BJ (cell line): ENCODE measurements at places on chromosomes 4 and X.

DNA sequence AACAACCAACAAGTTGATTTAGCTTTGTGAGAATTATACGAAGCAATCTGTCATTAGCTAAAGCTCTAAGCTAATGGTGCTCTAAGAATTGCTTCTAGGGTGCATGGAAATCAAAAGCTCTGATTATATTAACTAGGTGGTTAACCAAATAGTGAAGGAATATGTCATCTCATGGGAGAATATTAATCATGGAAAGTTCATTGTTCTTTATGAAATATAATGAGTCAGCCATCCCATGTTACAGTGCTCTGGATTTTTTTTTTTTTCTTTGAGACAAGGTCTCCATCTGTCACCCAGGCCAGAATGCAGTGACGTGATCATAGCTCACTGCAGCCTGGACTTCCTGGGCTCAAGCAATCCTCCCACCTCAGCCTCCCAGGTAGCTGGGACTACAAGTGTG is 10.5 kb downstream of the DCAF8L2 start:
- DNase-seq: no peak

DNA sequence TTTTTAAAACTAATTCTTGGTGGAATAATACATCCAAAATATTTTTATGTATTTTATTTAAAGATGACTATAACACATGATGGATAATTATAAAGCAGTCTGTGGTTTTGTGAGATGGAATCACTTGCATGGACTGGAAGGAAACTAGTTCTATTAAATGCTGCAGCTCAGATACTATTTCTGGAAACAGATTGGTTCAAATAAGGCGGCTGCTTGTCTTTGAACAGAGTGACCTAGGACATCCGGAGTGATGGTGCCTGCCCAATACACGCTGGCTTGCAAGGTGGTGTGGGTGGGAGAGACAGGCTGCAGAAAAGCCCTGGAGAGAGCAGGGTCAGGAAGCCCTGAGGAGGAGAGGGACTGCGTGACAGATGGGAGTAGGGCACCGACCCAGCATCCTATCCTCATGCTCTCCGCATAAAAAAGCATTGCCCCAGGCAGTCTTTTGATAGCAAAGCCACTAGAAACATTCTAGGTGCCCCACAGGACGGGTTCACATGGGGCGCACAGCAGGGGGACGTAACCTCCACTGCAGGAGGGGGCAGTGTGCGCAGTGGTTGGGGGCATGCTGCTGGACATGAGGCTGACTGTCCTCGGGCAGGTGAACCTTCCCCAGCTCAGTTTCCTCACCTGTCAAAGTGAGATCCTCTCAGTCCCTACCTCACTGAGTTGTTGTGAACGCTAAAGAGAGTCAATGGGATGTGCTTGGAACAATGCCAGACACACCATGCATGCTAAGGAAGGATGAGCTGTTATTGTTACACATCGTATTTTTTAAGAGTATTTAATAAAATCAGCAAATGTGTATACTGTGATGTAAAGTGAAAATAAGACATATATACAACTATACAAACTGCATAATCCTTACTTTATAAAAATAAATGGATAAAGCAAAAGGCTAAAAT is 71.3 kb downstream of the EVC2 start:
- peak; percentile 4 for DNase-seq

DNA sequence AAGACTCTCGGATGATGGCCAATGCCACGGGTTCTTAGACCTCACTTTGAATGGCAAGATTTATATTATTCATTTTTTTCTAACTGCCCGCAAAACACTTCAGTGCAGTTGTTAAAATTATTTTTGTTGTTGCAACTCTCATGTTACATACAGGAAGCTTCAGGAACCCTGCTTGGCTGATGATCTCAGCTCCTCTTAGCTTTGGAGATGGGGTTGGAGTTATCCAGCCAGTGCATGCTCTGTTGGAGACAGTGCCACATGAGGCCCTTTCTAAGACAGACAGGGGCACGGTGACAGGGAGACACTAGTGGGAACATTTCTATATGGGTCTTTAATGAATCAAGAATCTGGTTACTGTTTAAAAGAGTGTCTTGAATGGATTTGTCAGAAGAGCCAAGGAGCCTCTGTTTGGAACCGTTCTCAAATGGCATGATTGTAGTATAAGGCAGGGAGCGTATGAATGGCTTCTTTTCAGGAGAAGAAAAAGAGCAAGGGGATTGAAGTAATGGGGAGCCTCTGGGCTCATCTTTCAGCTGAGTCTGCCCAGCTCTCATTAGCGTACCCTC is 61.9 kb upstream of the ENPP6 start:
- DNase-seq: no peak

DNA sequence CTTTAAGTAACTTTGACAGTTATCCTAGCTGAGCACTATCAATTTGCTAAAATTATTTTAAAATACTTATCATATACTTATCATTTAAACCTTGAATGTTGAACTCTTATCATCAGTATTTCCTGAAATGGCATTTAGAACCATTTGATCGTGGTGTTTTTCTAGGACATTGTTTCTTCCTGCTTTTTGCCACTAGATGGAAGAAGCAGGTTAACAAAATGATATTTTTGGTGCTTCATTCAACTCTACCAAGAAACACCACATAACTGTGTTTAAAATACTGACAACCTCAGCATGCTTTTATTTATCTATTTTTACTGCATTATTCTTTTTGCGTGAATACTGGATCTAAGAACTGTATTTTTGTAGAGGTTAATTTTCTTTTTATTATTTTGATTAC is 44.6 kb downstream of the C4orf33 start:
- DNase-seq: no peak

- no peak for DNase-seq
Observed at GRCh38 chrX:1442016-1442665, 10.6 kb downstream of the ASMTL start.

DNA sequence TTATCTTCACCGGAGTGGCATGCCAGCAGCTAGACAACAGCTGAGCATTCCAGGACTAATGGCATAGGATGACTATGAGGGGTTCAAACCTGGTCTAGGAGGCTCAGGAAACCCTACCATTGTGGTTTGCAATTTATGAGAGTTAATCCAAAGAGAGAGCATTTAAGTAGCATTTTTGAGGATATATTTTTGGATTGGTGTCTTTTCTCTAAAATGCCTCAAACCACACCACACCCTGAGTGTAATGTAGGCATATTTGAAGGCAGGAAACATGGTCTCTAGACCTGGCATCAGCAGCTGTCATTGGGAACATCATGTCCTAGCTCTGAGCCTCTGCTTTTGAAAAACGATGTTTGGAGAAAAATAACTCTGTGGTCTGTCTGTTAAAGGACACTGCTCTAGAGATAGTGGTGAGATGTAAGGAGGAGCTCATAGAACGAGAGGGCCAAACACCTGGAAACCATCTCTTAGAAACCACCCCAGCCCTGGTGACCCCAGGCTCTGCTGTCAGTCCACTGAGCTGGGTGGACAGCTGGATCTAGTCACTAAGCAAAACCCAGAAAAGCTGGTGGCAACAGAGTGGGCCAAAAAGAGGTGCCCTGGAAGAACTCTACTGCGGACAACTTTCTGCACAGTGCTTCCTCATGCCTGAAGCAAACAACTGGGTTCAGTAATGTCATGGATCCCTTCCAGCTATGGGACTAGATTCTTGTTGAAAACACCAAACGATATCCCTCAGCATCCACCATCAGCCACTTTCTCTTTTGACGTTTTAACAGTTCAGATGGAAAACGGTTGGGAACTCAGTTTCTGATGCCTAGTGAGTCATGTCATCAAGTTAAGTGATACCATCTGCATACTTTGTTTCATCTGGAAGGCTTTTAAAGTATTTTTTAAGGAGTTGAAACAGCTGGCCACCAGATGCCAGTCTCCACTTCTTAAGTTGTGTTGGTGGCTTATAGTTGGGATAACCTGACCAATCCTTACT is 100.2 kb upstream of the C1QTNF7 start:
- DNase-seq: peak; percentile 95

- no peak for DNase-seq
Observed at GRCh38 chr4:42281324-42282020, 115.8 kb upstream of the SHISA3 start.

GRCh38 chrX:16427668-16428067 is 222.3 kb upstream of the S100G start:
- no peak for DNase-seq

GRCh38 chr4:168183717-168184571 is 91.6 kb downstream of the ANXA10 start:
- no peak for DNase-seq

- no peak for DNase-seq
Observed at GRCh38 chr4:74968456-74969164, 35.7 kb downstream of the PARM1 start.

GRCh38 chr4:25672756-25673155 is 17.1 kb downstream of the SLC34A2 start:
- DNase-seq: no peak

DNA sequence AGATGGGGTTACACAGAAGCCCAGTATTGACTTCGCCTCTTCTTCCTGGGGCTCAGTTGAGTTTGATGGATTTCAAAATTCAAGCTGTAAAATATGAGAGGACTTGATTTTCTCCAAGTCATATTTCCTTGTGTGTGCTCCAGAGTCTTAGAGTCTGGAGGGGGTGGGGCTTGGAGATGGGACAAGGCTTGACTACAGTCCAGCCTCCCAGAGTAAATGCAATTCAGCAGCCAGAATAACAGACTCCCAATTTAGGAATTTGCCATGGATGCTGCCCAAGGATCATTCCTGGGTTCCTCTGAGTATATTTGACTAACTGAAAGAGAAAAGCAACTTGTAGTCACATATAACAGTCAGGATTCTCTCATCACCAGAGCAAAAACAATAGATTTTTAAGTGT is 53.7 kb upstream of the RBPJ start:
- DNase-seq: peak; percentile 26

DNA sequence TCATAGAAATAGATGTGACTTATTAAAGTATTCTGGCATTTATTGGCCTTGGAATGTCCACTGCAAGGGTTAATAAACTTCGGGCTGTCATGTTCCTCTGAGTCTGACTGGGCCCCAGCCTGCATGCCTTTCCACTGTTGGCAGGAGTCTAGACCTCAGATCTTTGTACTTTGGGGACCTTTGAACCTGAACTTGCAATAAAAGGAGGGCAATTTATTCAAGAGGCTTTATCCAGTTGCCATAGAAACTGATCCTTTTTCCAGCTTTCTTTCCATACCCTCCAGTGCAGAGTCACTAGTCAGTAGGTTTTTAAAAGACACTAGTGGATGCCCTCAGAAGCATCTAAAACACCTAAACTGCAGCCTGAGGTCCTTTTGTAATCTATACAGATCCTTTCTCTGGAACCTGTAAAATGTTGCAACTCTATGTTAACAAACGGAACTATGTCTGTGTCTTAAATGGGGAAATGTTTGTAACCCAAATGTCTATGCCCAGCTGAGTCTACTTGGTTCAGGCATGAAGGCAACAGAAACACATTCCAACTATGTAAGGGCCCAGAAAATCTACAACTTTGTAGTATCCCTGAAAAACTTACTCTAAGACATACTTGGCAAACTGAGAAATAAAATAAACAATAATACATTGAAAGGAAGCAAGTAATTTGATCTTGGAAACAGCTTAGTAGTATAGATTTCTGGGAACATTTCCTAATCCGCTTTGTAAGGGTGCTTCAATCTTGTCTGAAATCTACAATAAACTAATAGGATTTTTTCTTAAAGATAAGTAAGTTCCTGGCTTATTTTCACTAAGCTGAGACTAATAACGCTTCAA is 41.5 kb downstream of the SOWAHB start:
- DNase-seq: peak; percentile 41

- no peak for DNase-seq
Observed at GRCh38 chr4:1293991-1294390, 4.3 kb downstream of the MAEA start.

GRCh38 chr4:182513587-182514291 is 270.5 kb downstream of the TENM3 start:
- DNase-seq: no peak

DNA sequence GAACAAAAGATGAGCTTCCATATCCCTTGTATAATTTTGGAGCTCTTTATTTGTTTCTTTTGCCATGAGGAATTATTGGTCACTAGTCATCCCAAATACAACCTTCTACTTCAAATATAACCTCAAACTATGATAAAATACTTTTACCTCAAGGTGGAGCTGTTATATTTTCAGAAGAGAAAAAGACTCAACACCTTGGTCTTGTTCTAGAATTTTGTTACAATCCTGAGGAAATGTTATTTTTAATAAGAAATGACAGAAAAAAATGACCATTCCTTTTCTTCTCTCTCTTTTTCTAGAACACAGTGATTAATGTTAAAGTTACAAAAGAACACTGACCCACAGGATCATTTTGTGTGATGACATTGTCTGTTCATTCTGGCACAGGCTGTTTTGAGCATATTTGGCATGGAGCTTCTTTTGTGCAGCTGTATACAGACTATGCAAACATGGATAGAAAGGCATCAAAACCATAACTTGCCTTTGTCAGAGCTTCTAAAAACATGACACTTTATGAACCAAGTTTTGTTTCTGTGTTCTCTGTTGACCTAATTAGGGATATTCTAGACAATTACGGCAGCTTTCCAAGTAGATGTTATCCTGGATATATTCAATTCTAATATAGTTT is 159.6 kb upstream of the CTSO start:
- DNase-seq: no peak

DNA sequence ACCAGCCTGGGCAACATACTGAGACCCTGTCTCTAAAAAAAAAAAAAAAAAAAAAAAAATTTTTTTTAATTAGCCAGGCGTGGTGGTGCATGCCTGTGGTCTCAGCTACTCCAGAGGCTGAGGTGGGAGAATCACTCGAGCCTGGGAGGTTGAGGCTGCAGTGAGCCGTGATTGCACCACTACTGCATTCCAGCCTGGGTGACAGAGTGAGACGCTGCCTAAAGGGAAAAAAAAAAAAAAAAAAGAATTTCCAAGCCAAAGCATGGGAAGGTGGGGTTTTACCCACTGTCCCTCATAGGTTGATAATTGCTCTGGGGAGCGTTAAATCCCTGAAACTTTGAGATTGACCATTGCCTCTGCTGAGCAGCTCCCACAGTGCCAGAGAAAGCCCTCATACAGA is 427.5 kb downstream of the BCOR start:
- DNase-seq: no peak

DNA sequence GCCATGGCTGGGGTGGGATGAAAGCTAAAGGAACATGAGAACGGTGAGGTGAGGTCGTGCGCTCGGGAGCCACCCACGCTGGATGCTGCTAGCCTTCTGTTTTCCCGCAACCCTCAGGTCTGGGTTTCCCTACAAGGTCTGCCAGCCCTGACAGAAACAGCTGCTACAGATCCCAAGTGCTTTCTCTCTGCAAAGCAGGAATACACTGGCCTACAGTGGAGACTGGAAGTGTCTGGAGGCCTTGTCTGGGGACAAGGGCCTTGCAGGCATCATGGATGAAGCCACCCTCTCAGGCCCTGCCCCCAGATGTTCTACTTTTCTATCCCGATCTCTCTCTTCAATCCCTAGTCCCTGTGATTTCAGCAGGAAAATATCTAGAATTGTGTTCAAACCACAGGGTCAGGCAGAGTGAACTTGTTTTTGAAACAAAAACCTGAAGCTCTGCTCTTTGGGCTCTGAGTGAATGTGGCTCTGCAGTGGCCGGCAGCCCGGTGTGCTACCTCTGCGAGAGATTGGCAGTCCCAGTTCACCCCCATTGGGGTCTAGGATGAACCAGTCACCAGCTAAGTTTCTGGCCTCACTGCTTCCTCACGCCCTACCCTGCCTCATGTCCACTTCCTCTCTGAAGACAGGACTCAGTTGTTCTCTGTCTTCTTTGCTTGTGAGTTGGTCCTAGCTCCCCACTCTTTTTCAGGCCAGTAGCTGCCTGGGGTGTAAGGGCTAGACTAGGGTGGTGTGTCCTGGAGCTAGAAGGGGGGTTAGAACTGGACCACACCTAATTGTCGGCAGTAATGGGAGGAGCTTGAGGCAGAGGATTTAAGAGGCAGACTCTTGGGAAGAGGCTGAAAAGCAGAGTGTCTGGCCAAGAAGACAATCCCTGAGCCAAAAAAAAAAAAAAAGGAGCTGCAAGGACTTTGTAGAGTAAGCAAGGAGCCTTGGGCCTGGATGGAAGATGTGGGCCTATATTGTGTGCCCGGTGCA is 89.6 kb downstream of the RTL5 start:
- no peak for DNase-seq
